CD4-positive, alpha-beta T cell (primary cell): ENCODE measurements at places on chromosomes 12 and 14.

DNA sequence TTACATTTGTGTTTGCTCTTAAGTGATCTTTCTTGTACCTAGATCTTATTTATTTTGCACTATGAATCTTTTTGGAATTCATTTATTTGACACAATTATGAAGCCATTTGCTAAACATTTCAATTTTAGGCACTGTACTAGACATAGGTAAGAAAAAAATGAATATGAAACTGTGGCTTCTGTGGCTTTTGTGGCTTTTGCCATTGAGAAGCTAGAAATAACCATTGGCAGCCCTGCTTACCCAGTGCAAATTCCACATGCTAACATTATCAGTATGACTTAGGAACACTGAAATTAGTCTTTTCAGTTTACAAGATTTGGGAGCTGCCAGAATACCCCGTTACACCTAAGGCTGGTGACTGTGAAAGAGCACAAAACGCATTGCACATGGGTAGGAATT is 60.1 kb downstream of the FSCB start:
- no peak for DNase-seq

GRCh38 chr12:69421548-69421947 is 48.6 kb upstream of the FRS2 start:
- no peak for DNase-seq

- no peak for DNase-seq
Measured at GRCh38 chr12:94267921-94268471, 119.6 kb downstream of the PLXNC1 start.

DNA sequence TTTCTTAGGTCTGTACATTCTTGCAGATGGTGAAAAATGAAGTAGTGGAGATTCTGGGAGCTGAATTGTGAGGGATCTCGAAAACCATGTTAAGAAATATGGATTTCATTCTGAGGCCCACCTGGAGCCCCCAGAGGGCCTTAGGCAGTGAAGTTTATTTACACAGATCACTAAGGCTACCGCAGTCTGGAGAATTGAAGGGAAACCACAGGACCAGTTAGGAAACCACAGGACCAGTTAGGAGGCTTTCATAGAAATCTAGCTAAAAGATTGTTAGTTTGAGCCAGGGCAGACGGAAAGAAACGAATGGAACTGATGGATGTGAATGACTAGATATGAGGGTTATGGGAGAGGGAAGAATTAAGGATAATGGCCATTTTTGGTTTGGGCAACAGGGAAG is 7.2 kb downstream of the CBLN3 start:
- DNase-seq, result no peak

GRCh38 chr12:101823039-101823438 is 7.7 kb downstream of the GNPTAB start:
- no peak for DNase-seq

DNA sequence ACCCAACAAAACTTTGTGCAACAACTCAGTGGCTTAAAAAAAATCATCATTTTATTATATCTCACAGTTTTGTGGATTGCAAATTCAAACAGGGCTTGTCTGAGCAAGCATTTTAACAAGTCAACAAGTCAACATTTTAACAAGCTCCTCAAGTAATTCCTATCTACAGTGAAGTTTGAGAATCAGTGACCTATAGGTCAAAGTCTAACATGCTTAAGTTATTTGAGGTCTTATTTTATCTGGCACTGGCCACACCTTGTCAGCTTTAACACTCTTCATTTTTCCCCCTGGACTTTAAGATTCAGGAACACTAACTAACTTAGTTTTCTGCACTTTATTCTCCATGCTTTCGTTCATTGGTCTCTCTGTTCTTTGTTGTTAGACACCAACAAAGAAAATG is 71.2 kb upstream of the PELI2 start:
- no peak for DNase-seq

DNA sequence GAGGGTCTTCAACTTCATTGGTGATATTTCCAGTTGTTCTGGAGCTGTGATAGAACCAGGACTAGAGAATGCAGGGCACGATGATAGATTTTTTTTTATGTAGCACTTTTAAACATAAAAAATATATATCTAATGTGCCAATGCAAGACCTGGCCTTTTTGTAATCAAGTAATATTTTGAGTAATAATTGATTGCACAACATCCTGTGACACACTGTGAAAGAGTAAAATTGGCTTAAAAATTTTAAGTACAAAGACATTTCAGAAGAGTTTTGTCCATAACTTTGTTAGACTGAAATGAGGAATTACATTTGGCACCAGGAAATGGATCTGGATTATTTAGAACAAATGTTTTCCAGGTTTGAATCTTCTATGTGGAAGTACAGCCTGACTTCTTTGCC is 22.1 kb downstream of the PRKCH start:
- no peak for DNase-seq

GRCh38 chr12:52442600-52443061 is 8.5 kb upstream of the KRT75 start:
- no peak for DNase-seq

DNA sequence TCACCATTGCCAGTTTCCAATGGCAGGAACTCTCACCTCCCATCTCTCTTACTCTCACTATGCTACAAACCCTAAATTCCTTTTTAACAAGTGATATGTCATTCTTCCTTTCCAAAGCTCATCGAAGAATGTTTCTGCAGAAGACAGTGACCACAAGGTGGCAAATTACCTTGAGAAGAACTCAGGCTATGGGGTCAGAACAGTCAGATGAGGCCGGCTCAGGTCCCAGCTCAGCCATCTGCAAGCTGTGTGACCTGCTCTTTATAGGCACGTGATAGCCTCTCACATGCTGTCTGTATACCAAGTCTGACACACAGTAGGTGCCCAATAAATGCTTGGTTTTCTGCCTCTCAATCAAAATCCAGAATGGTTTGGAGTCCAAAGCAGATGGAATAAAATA is 80.7 kb downstream of the FOXN3 start:
- no peak for DNase-seq

DNA sequence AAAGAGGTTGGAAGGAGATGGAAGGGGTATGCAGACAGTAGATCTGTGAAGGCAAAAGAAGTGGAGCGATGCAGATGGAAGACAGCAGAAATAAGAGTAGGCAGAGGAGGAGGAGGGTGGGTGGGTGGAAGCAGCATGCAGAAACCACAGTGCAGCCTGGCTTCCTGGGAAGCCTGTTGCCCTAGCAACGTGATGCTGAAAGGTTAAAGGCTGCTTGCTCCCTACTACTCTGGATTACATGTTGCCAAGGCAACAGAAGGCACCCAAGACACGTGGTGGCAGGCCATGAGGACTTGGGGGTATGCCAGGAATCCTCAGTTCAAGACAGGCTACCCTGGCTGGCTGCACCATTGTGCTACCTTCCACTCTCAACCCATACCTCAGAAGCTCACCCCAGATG is 129.6 kb downstream of the GRIN2B start:
- no peak for DNase-seq

GRCh38 chr12:79945433-79945832 is 10.5 kb upstream of the PPP1R12A start:
- DNase-seq, result no peak

- no peak for DNase-seq
Measured at GRCh38 chr12:32049956-32050355, 56.7 kb upstream of the BICD1 start.

- no peak for DNase-seq
Measured at GRCh38 chr12:32435921-32436705, 36.8 kb downstream of the FGD4 start.

GRCh38 chr14:91232052-91232451 is 12.5 kb downstream of the GPR68 start:
- DNase-seq, result no peak

DNA sequence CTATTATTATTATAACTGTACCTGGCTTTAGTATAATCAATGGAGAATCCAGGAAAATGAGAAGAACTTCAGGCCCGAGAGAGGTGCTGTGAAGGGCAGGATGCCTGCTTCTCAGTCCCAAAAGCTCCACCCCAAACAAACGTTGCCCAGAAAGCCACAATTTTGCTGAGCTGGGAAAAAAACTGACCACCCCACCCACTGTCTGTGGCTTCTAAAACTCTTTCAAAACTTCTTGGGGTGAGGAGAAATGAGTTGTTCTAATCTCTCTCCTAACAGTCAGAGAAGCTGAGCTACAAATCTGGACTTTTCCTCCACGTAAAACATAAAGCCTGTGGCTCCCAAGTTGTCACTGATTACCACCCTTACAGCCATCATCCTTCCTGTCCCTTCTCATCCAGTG is 13.4 kb downstream of the VDR start:
- DNase-seq, result no peak

- no peak for DNase-seq
Measured at GRCh38 chr12:121796855-121797751, 3.6 kb upstream of the RHOF start.

DNA sequence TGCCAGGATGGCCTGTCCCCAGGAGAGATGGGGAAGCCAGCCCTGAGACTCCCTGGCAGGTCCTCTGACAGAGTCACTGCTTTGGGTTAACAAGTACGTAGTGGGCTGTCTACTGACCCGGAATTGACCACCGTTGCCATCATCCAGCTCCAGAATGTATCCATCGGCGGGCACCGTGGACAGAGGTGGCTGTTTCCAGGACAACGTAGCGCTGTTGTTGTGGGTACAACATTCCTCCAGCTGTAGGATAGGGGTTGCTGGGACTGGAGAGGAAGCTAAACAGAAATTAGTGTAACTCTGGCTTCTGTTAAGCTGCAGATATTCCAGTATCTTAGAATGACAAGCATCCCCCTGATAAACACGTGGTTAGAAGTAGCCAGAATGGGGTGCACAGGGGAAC is 56.3 kb upstream of the PYGL start:
- DNase-seq, result no peak

- DNase-seq, result no peak
Measured at GRCh38 chr12:22971701-22972191, 346.8 kb downstream of the ETNK1 start.

DNA sequence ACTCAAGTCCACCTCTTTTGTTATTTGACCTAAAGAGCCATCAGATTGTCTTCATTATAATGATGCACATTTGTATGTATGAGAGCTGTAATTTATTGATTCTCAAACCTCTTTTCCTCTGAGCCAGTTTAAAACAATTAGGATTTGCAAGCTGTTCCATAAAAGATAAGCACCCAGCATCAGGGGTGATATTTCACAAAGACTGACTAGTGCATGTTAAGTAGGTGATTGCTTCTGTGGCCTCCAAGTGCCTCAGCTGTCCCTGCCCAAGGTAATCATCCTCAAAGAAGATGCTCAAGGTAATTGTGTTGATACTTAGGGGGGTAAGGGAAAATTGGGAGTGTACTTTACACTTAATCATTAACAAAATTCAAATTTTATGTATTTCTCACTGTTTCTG is 18.2 kb downstream of the CEP128 start:
- DNase-seq, result no peak

- no peak for DNase-seq
Measured at GRCh38 chr12:42097971-42098370, 46.7 kb downstream of the GXYLT1 start.

DNA sequence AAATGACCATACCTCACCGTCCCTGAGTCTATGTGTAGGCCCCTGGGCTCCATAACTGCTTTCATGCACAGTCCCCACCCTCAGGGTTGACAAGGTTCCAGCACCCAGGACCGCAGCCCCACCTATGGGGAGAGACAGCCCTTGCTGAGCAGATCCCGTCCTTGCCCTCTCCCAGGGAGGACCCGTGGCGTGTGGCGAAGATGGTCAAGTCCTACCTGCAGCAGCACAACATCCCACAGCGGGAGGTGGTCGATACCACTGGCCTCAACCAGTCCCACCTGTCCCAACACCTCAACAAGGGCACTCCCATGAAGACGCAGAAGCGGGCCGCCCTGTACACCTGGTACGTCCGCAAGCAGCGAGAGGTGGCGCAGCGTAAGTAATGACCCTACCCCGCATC is 10.3 kb downstream of the HNF1A start:
- DNase-seq, result no peak
